ENCODE measurements at places on chromosomes 4 and X. TPM values are rescaled to one million over a fixed set of nuclear protein-coding genes. Genes with fewer than 3 reads are reported as not detected.

GRCh38 chr4:108172231-108172752, 3.6 kb upstream of the LEF1 start:
- DNase-seq = no peak
- H3K36me3 ChIP-seq = no peaks in the 10 kb centered on the region
- H3K27me3 ChIP-seq = peaks cover 54% of the 10 kb centered on the region
- peak overlapping the region; percentile 58 for H3K4me3 ChIP-seq
- peaks cover 31% of the 10 kb centered on the region for H3K4me1 ChIP-seq

GRCh38 chrX:118980761-118981160, 6.3 kb downstream of the LONRF3 start:
- no peaks in the 10 kb centered on the region for H3K36me3 ChIP-seq
- DNase-seq = no peak
- H3K4me3 ChIP-seq = no peak overlapping the region
- no peak overlapping the region for H3K27ac ChIP-seq
- H3K27me3 ChIP-seq = no peaks in the 10 kb centered on the region

DNA sequence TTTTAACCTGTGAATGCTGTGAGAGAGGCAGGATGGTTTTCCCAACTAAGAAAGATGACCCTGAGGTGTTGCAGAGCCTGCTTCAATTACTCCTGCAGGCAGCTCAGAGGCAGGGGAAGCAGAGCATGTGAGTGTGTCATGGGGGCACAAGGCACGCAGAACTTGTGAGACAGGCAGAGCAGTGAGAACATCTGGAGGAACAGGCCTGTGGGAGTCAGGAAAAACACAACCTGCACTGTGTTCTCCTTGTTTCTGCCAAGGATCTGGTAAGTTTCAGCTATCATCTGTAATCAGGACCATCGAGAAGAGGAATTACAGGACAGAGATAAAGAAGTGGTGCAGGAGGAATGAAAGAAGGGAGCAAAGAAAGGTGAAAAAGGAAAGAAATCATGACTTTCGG, 741.8 kb upstream of the INTU start:
- no peaks in the 10 kb centered on the region for H3K4me1 ChIP-seq
- no peak overlapping the region for H3K4me3 ChIP-seq
- no peak for DNase-seq

Gene TRIM75
- total RNA-seq = not detected

- no peaks in the 10 kb centered on the region for H3K4me1 ChIP-seq
- H3K27me3 ChIP-seq = no peaks in the 10 kb centered on the region
- peak; percentile 17 for DNase-seq
- no peak overlapping the region for H3K4me3 ChIP-seq
- H3K27ac ChIP-seq = no peak overlapping the region
Measured at GRCh38 chrX:3518870-3519269, 172.4 kb upstream of the MXRA5 start.

All from heart right ventricle (tissue), 16 donors.